ENCODE measurements at places on chromosomes 16 and 17. TPM values are rescaled to one million over a fixed set of nuclear protein-coding genes. Genes with fewer than 3 reads are reported as not detected.

The ELP5 gene
- 31.8 TPM for total RNA-seq

DNA sequence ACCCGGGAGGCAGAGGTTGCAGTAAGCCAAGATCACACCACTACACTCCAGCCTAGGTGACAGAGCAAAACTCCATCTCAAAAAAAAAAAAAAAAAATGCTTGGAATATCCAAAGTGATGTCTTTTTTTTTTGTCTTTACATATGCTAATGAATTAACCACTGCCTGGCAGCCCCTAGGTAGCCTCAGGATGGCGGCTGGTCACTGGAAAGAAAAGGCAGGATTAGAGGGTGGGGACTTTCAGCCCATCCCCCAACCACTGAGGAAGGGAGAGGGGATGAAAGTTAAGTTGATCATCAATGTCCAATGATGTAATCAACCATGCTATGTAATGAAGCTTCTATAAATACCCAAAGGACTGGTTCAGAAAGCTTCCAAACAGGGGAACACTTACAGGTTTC lies 26.8 kb downstream of the RNF157 start:
- no peak overlapping the region for H3K27ac ChIP-seq
- no peak for DNase-seq
- no peaks in the 10 kb centered on the region for H3K4me1 ChIP-seq
- H3K27me3 ChIP-seq: no peaks in the 10 kb centered on the region

- DNase-seq: no peak
- no peak overlapping the region for H3K27ac ChIP-seq
Measured at GRCh38 chr17:67438667-67439066, 61.6 kb downstream of the PITPNC1 start.

GRCh38 chr17:6605142-6605541 lies 35.4 kb downstream of the KIAA0753 start:
- H3K27me3 ChIP-seq: no peaks in the 10 kb centered on the region
- H3K36me3 ChIP-seq: peaks cover 64% of the 10 kb centered on the region
- DNase-seq: no peak
- no peak overlapping the region for H3K27ac ChIP-seq
- peaks cover 16% of the 10 kb centered on the region for H3K4me1 ChIP-seq

The RAB37 gene
- total RNA-seq: not detected

The FBXW10B gene
- 16.2 TPM for total RNA-seq

GRCh38 chr16:76518781-76519180 lies 241.6 kb downstream of the CNTNAP4 start:
- H3K4me3 ChIP-seq: no peak overlapping the region
- no peaks in the 10 kb centered on the region for H3K36me3 ChIP-seq
- H3K4me1 ChIP-seq: no peaks in the 10 kb centered on the region
- peaks cover 7% of the 10 kb centered on the region for H3K27me3 ChIP-seq

- DNase-seq: no peak
- no peak overlapping the region for H3K27ac ChIP-seq
- no peaks in the 10 kb centered on the region for H3K4me1 ChIP-seq
- H3K36me3 ChIP-seq: peaks cover 24% of the 10 kb centered on the region
- no peaks in the 10 kb centered on the region for H3K27me3 ChIP-seq
Measured at GRCh38 chr16:11759997-11760396, 17.3 kb upstream of the TXNDC11 start.

- H3K27me3 ChIP-seq: no peaks in the 10 kb centered on the region
- peak overlapping the region; percentile 80 for H3K4me3 ChIP-seq
- DNase-seq: no peak
- H3K36me3 ChIP-seq: no peaks in the 10 kb centered on the region
Measured at GRCh38 chr17:35088356-35088880, 24.9 kb upstream of the RFFL start.

The BICDL2 gene
- 57.9 TPM for total RNA-seq

The RAMP2 gene
- not detected for total RNA-seq

- peak overlapping the region; percentile 100 for H3K27ac ChIP-seq
- DNase-seq: no peak
- no peaks in the 10 kb centered on the region for H3K36me3 ChIP-seq
- no peaks in the 10 kb centered on the region for H3K27me3 ChIP-seq
- peaks cover 35% of the 10 kb centered on the region for H3K4me1 ChIP-seq
Measured at GRCh38 chr16:55835581-55835980, 2.7 kb upstream of the CES1 start.

DNA sequence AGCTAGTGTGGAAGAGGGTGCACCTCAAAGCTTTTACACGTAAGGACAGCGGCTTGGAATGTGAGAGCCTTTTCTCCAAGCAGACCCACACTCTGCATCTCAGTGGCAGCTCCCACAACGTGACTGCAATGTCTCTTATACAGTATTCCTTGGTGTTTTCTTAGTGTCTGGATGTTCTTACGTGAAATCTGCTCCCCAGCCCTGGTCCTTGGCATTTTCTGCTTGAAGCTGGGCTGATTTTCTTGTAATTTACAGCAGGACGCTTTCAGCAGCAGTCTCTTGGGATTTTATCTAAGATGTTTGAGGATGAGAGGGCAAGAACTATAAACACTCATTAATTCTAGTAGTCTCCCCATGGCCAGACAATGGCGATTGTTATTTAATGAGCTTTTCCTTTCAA lies 12.1 kb upstream of the POLR3E start:
- no peak overlapping the region for H3K4me3 ChIP-seq
- no peaks in the 10 kb centered on the region for H3K27me3 ChIP-seq
- DNase-seq: no peak
- no peak overlapping the region for H3K27ac ChIP-seq

- no peaks in the 10 kb centered on the region for H3K27me3 ChIP-seq
- H3K4me3 ChIP-seq: no peak overlapping the region
- DNase-seq: no peak
- H3K36me3 ChIP-seq: no peaks in the 10 kb centered on the region
- no peaks in the 10 kb centered on the region for H3K4me1 ChIP-seq
Measured at GRCh38 chr16:74511961-74512360, 90.7 kb upstream of the CLEC18B start.

- H3K27ac ChIP-seq: no peak overlapping the region
- H3K4me1 ChIP-seq: peaks cover 11% of the 10 kb centered on the region
- H3K4me3 ChIP-seq: no peak overlapping the region
- no peak for DNase-seq
Measured at GRCh38 chr17:72304859-72305258, 184.0 kb downstream of the SOX9 start.

- DNase-seq: peak; percentile 91
- no peaks in the 10 kb centered on the region for H3K27me3 ChIP-seq
- H3K4me1 ChIP-seq: peaks cover 37% of the 10 kb centered on the region
- peak overlapping the region; percentile 12 for H3K4me3 ChIP-seq
- peak overlapping the region; percentile 67 for H3K27ac ChIP-seq
- no peaks in the 10 kb centered on the region for H3K36me3 ChIP-seq
Measured at GRCh38 chr16:77298418-77299360, 99.5 kb downstream of the SYCE1L start.

DNA sequence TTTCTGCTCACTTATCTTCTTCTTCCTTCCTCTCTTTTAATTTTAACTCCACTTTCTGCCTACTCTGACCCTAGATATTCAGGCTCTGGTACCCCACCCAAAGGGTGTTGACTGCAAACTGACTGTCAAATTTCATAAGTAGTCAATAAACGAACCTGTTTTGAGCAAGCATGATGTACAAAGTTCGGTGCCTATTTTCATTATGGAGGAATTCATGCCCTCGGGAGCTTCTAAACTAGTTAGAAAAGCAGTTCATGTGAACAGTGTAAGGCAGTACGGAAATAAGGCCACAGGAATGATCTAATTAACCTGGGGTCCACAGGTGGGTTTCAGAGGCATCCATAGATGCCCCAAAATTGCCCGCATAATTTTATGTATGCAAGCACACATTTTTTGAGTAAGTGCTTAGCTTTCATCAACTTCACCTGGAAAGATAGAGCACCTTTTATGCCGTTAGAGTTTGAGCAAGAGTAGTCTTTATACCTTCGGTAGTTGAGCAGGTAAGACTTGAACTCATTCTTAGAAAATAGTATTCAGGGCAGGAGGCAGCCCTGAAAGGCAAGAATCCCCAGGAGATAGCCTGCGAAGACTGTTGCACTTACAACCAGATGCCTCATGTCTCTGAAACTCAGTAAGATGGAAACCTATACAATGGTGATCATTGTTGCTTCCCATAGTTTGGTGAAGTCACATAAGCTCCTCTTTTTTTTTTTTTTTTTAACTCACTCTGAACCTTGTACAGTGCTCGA lies 36.6 kb upstream of the TBX2 start:
- H3K4me1 ChIP-seq: peaks cover 29% of the 10 kb centered on the region
- no peak overlapping the region for H3K4me3 ChIP-seq
- H3K36me3 ChIP-seq: no peaks in the 10 kb centered on the region
- no peak for DNase-seq

DNA sequence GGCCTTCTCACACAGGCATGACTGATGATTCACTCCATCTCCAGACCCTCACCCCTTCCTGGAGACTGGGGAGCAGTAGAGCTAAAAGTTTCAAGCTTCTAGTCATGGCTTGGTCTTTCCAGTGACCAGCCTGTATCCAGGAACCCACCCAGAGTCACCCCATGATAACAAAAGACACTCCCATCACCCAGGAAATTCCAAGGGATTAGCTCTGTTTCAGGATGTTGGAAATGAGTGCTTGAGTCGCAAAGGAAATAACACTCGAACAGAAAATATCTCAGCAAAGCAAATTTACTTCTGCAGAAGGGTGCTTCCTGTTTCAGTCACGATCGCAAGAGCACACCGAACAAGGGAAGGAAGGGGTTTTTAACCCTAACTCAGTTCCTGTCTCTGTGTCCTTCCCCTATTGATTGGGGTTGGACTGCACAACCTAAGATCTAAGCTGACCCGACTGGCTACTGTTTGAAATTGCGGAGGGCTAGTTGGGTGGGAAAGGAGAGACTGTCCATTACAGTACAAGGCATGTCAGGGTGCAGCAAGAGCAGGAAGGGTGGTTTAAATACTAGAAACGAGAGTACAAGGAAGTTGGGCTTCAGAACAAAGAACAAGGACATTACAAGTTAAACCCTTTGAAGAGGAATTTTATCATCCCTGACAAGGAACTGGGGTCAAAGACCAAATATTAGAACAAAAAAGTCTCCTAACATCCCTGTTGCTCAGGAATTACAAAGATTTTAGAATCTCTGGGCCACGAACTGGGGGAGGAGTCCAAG lies 224.4 kb upstream of the CACNG5 start:
- no peak overlapping the region for H3K27ac ChIP-seq
- no peak for DNase-seq
- no peaks in the 10 kb centered on the region for H3K27me3 ChIP-seq
- no peak overlapping the region for H3K4me3 ChIP-seq

The KRT20 gene
- not detected for total RNA-seq

- no peak overlapping the region for H3K4me3 ChIP-seq
- peaks cover 98% of the 10 kb centered on the region for H3K27me3 ChIP-seq
- no peaks in the 10 kb centered on the region for H3K36me3 ChIP-seq
- DNase-seq: no peak
Measured at GRCh38 chr17:58306131-58306951, 22.3 kb downstream of the TSPOAP1 start.

All from PC-9 (cell line).